ENCODE measurements at places on chromosomes 4 and X.

GRCh38 chr4:42768125-42768748 is 111.3 kb upstream of the ATP8A1 start:
- DNase-seq: no peak

GRCh38 chr4:31955346-31955745 is 1235.2 kb downstream of the PCDH7 start:
- no peak for DNase-seq

- DNase-seq: no peak
These were observed 33.5 kb upstream of the SCRG1 start for GRCh38 chr4:173432430-173432829.

GRCh38 chrX:111123606-111124179 is 27.7 kb downstream of the PAK3 start:
- DNase-seq: no peak

- no peak for DNase-seq
These were observed 25.5 kb downstream of the PHEX start for GRCh38 chrX:22057667-22058066.

- DNase-seq: no peak
These were observed 73.0 kb upstream of the FRMPD4 start for GRCh38 chrX:12065251-12065650.

DNA sequence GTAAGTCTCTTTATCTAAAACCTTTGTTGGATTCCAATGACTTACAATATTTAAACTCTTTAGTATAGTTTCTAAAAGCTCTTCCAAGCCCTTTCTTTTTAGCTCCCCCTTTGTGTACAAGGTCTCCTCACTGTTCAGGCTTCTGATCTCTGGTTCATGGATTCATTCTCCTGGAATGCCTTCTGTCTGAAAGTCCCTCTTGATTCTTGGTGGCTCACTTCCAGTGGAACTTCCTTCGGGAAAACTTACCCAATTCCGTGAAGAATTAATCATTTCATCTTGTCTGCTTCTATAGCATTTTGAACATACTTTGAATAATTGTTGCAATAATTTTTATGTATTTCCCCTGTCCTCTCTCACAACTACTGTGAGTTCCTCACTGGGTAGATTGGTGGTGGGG is 3.6 kb downstream of the ARHGAP24 start:
- no peak for DNase-seq

DNA sequence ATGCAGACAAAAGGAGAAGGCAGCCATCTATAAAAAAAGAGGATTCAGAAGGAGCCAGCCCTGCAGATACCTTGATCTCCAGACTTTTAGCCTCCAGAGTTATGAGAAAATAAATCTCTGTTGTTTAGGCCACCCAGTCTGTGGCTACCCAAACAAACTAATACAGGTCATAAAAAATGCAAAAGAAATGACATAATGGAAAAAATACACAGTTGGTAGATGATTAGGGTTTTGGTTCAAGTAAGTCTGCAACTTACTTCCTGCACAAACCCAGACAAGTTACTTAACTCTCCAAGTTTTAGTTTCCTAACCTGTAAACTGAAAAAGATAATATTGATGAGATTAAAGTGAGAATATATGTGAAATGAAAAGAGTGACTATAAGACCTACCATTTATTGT is 11.3 kb downstream of the QDPR start:
- no peak for DNase-seq

GRCh38 chrX:13587786-13588477 is 18.5 kb downstream of the EGFL6 start:
- DNase-seq: no peak

GRCh38 chr4:62015043-62015739 is 815.1 kb downstream of the ADGRL3 start:
- DNase-seq: no peak

GRCh38 chr4:187993827-187994226 is 1.7 kb upstream of the ZFP42 start:
- DNase-seq: no peak

DNA sequence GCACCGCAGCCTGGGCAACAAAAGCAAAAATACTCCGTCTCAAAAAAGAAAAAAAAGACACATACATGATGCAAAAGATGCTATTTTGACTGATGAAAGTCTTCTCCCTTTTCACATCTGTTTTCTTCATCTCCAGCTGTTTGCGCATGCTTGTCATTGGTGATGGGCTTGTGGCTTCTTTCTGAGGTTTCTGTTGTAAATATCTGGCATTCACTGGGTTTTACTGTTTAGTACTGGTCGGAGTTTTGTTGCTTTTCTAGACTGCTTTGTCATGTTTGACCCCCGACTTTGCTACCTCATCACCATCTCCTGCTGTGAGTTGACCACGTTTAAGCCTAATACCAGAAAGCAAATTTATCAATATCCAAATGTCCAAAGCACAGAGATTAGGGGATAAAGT is 34.4 kb downstream of the PTCHD1 start:
- DNase-seq: no peak
